Activated CD4-positive, alpha-beta T cell treated with anti-CD3 and anti-CD28 coated beads, Interleukin-2, Interleukin-6, amounts not matched to agents 100 ng/mL and 50 ng/mL, durations not matched to agents 16 hours and 8 hours (primary cell): ENCODE measurements at places on chromosomes 4 and X.

DNA sequence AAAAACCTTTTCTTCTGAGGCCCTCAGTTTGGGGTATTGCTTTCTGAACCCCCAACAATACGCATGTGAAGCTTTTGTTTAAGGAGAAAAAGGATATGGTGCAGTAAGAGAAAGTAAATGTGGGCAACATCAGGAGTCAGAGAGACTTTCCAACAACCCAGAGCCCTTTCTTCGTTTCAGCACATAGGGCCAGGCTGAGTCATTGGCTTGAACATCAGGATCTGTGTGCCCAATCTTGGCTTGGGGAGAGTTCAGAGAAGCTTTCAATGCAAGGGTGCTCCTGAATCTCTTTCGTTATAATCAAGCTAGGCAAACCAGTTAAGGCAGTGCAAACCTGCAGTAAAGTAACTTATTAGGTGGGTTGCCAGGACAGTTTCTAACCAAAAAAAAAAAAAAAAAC lies 191.2 kb downstream of the FRMPD4 start:
- DNase-seq = no peak

- DNase-seq = no peak
Measured at GRCh38 chr4:114512595-114513295, 85.9 kb upstream of the UGT8 start.

GRCh38 chr4:173177232-173177631 lies 8.6 kb downstream of the GALNT7 start:
- DNase-seq = no peak

- DNase-seq = no peak
Measured at GRCh38 chrX:34381241-34381640, 249.1 kb upstream of the FAM47A start.

DNA sequence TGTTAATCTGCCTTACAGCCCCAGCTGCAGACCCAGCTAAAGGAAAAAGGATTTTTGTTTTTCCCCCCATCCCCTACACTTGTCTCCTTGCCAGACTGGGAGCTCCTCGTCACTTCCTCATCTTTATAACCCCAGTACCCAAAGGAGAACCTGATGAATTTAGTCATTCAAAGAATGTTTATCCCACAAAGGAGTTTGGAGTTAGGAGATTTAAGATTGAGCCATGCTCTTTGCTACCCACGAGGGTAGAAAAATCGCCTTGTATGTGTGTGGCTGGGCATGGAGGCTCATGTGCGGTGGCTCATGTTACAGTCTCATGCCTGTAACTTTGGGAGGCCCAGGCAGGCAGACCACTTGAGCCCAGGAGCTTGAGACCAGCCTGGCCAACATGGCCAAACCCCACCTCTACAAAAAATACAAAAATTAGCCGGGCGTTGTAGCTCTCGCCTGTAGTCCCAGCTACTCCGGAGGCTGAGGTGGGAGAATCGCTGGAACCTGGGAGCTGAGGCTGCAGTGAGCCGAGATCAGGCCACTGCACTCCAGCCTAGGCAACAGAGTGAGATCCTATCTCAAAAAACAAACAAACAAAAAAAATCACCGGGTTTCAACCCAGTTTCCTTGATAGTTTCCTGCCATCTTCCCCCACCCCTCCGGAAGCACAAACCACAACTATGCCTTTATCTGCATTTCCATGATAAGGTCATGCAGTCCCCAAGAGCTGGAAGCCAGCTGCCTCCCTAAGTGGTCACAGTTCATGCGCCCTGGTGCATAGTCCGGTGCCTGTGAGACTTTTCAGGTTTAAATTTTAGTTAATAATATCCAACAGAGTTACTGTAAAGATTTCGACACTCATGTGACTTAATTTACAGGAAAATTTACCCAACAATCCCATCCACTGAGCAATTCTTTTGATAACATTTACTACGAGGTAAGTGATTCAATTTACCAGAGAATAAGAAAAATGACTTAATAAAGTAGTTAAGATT lies 1.5 kb downstream of the CFAP97 start:
- DNase-seq = no peak

DNA sequence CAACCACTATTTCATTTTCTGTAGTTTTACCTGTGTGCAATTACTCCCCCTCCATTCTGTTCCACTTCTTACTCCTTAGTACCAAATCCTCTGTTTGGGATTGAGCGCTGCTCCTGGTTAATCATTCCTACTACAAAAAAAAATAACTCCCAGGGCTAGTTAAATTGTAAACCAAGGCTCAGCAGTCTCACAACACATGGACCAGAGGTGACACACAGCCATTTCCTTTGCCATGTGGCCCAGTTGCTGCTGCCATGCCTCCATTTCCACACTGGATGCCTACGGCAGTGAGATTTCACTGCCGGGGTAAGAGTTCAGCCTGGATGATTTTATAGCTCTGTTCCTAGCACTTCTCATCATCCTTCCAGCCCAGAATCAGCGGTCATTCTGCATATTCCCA lies 107.2 kb downstream of the AKAP4 start:
- no peak for DNase-seq

DNA sequence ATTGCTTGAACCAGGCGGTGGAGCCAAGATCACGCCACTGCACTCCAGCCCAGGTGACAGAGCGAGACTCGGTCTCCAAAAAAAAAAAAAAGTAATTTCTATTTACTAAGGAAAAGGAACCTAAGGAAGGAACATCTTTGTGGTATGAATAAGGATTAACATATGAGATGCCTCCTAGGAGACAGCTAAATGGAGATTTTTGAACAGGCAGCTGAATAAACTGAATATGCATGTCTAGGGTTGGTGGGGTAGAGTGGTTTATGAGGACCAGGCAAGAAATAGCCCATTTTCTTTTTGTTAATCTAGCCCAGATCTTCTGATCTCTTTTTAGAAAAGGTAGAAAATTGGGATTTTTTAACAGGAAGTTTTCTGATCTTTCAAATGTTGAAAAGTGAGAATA lies 59.9 kb upstream of the TBC1D14 start:
- no peak for DNase-seq

DNA sequence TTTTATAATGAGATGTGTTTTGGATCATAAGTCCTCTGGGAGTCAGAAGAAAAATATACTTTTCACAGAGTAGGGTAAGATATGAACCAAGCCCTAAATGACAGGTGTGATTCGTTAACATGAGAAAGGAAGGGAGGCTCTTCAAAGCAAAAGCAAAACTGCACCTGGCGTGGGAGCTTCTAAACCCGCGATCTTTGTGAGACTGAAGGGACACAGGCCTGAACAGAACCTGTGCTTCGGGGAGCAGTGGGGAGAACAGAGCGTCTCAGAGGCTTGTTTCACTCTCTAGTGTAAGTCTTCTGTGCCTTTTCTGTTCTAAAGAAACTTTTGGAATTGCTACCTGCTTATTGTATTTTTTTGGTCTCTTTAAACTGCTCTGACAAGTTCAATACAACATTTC lies 30.2 kb upstream of the CYP4V2 start:
- peak; percentile 26 for DNase-seq

- peak; percentile 26 for DNase-seq
Measured at GRCh38 chrX:3962511-3963311, 249.3 kb upstream of the PRKX start.

DNA sequence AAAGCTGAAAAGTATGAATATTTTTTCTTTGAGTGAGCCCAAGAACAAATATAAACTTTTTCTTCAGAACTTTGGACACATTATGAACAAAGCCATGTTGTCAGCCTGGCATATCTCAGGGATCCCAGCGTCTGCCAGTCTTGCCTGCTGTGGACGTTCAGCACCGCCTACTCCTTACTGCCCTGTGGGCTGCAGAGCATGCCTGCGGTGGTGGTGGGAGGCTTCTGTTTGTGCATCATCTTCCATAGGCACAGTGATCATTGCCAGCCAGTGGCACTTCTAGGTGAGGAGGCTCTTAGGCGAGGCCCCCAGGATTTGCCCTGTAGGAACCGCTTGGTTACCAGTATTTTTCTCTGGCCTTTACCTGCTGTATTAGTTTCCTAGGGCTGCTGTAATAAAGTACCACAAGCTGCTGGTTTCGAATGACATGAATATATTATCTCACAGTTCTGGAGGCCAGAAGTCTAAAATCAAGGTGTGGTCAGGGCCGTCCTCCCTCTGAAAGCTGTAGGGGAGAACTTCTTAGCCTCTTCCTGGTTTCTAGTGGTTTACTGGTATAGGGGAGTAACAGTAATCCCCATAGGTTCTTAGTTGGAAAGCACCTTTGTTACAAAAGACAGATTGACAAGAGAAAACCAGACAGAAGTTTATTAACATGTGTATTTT lies 15.4 kb downstream of the ANXA3 start:
- no peak for DNase-seq

- peak; percentile 27 for DNase-seq
Measured at GRCh38 chr4:123390846-123391456, 5.6 kb upstream of the SPRY1 start.

DNA sequence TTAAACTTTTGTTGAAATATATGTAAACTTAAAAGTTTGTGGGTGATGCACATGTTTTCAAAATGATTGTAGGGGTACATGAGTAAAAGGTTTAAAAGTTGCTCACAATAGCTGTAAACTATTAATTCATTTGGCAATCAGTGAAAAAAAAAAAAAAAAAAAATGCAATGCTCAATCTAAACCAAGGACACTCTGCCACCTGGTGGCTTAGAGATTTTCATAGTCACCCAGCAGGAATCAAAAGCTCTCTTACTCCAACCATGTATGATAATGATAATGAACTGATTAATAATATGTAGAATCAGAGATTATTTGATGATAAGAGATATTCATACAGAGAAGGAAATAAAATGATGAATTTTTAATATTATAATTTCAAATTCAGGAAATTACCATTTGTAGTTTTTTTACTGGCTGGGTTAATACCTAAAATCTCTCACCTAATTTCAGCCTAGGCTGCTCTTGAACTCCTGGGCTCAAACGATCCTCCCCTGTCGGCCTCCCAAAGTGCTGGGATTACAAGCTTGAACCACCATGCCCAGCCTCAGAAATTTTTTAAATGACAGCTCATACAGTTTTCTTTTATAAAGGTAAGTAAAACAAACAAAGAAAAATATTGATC lies 46.9 kb upstream of the SLC25A4 start:
- peak; percentile 25 for DNase-seq

GRCh38 chr4:26482508-26483462 lies 7.5 kb downstream of the CCKAR start:
- no peak for DNase-seq

DNA sequence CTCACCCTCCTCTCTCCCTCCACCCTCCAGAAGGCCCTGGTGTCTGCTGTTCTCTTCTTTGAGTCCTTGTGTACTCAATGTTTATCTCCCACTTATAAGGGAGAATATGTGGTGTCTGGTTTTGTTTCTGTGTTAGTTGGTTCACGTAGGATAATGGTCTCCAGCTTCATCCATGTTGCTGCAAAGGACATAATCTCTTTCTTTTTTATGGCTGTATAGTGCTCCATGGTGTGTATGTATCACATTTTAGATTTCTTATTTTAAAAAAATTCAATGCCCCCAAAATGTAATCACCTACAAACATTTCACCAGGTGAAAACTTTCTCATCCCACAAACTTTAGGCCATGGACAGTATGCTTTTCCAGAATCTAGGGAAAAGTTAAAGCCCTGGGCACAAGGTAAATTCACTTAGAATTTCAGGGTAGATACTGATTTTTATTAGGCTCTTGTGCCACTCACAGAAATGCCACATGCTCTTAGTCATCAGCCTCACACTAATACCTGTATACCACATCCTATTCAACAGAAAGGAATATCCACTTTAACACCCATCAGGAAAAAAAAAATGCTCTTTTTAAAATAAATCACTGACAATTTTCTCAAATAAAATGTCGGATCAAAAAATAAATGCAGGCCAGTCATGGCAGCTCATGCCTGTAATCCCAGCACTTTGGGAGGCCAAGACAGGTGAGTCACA lies 104.8 kb upstream of the ENPP6 start:
- no peak for DNase-seq

- peak; percentile 77 for DNase-seq
Measured at GRCh38 chrX:24682739-24683432, 10.8 kb upstream of the POLA1 start.

- DNase-seq = no peak
Measured at GRCh38 chrX:13472975-13473374, 96.4 kb upstream of the EGFL6 start.

DNA sequence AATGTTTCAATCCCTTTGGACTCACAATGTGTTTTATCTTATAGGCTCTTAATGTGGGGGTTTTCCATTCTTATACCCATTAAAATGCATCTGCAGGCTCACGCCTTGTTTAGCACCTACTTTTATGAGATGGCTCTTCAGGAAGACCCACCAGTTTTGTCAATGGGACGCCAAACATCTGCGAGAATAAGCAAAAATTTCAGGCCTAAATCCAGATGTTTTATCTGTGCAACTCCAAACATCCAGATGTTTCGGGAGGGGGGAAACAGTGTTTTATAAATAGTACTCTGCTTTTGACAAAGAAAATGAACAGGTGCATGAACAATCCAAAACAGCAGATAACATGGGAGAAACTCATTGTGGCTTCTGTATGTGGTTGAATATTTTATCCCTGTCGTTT lies 342.8 kb downstream of the DHX15 start:
- no peak for DNase-seq

DNA sequence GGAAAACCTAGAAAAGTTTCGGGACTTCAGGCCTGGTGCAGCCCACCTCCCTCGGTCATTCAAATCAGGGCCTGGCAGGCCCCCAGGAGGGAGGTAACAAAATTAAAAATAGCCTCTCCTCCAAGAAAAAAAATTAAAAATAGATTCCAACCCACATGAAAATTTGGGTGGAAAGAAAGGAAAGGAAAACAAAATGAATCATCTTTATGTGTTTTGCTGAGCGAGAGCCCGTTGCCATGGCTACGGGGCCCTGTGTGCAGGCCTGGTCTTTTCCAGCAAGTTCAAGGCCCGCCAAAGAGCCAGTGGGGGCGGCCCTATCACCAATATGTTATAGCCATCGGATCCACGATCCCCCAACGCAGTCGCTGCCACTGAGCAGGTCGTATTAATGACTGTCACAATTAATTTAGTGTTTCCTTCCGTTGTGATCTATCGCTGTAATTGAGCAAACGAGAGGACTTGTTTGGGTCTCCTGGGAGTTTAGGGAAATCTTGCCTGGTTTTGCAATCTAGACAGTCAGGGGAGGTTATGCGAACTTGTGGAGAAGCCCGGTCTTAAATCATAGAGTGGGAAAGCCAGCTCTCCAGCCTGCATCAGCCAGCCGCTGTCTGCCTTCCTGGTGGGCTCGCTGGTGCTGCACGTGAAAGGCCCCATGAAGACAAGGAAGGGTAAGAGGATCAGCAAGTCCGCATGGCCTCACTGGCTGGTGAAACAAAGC lies 452.4 kb downstream of the BCOR start:
- DNase-seq = peak; percentile 18

- DNase-seq = no peak
Measured at GRCh38 chr4:102298716-102299115, 46.6 kb downstream of the SLC39A8 start.

GRCh38 chr4:22473268-22473667 lies 42.6 kb downstream of the ADGRA3 start:
- no peak for DNase-seq
